ENCODE measurements at places on chromosomes 5 and 9. TPM values are rescaled to one million over a fixed set of nuclear protein-coding genes. Genes with fewer than 3 reads are reported as not detected.

GRCh38 chr9:109378316-109378715 is 57.5 kb upstream of the EPB41L4B start:
- peaks cover 2% of the 10 kb centered on the region for H3K27me3 ChIP-seq
- H3K4me3 ChIP-seq: no peak overlapping the region
- H3K4me1 ChIP-seq: no peaks in the 10 kb centered on the region
- H3K36me3 ChIP-seq: no peaks in the 10 kb centered on the region

- no peaks in the 10 kb centered on the region for H3K27me3 ChIP-seq
- H3K4me1 ChIP-seq: peaks cover 8% of the 10 kb centered on the region
- H3K36me3 ChIP-seq: no peaks in the 10 kb centered on the region
- no peak overlapping the region for H3K4me3 ChIP-seq
These were observed 35.6 kb downstream of the TRIO start for GRCh38 chr5:14178671-14179211.

DNA sequence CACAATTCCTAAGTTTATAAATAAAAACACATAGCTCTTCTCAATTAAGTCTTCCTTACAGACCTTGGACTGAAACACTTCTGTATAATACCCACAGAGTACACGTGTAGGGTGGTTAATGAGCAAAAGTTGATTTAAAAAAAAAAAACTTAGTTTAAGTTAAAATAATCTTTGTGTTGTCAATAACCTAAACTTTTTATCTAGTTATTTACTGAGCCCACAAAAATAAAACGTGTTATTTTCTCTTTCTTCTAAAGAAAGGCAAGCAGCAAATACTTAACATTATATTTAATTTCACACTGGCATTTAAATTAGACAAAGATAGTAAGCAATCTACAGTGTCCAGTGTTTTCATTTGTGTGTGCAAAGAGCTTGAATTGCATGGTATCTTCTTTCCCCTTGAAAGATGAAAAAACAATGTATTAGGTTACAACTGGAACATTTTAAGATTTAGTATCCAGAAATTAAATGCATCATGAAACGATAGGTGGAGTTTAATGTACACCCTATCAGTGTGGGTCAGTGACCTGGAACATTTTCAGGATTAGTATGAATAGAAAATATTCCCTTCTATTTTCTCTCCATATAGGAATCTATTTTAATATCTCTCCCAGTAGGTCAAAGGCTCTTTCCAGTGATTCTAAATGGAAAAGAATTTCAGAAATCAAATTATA is 1014.8 kb downstream of the NR2F1-AS1 start:
- H3K4me3 ChIP-seq: no peak overlapping the region
- H3K4me1 ChIP-seq: no peaks in the 10 kb centered on the region
- H3K36me3 ChIP-seq: no peaks in the 10 kb centered on the region
- no peaks in the 10 kb centered on the region for H3K27me3 ChIP-seq
- H3K27ac ChIP-seq: no peak overlapping the region

GRCh38 chr5:134494780-134495179 is 30.7 kb upstream of the JADE2 start:
- H3K27ac ChIP-seq: no peak overlapping the region
- no peak for DNase-seq
- no peaks in the 10 kb centered on the region for H3K36me3 ChIP-seq
- peaks cover 9% of the 10 kb centered on the region for H3K4me1 ChIP-seq
- no peak overlapping the region for H3K4me3 ChIP-seq

DNA sequence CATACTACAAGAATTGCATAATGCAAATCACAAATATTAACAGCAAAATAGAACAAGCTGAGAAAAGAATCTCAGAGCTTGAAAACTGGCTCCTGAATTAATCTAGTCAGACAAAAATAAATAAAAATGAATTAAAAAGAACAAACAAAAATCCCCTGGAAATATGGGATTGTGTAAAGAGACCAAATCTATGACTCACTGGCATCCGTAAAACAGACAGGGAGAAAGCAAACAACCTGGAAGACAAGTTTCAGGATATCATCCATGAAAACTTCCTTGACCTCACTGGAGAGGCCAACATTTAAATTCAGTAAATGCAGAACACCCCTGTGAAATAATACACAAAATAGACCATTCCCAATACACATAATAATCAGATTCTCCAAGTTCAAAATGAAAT is 229.3 kb upstream of the CTNND2 start:
- H3K36me3 ChIP-seq: no peaks in the 10 kb centered on the region
- DNase-seq: no peak
- no peaks in the 10 kb centered on the region for H3K27me3 ChIP-seq
- no peak overlapping the region for H3K4me3 ChIP-seq
- H3K27ac ChIP-seq: no peak overlapping the region

- peak; percentile 53 for DNase-seq
- no peaks in the 10 kb centered on the region for H3K27me3 ChIP-seq
- H3K4me3 ChIP-seq: no peak overlapping the region
These were observed 2.6 kb upstream of the DAPK1 start for GRCh38 chr9:87494970-87495471.

DNA sequence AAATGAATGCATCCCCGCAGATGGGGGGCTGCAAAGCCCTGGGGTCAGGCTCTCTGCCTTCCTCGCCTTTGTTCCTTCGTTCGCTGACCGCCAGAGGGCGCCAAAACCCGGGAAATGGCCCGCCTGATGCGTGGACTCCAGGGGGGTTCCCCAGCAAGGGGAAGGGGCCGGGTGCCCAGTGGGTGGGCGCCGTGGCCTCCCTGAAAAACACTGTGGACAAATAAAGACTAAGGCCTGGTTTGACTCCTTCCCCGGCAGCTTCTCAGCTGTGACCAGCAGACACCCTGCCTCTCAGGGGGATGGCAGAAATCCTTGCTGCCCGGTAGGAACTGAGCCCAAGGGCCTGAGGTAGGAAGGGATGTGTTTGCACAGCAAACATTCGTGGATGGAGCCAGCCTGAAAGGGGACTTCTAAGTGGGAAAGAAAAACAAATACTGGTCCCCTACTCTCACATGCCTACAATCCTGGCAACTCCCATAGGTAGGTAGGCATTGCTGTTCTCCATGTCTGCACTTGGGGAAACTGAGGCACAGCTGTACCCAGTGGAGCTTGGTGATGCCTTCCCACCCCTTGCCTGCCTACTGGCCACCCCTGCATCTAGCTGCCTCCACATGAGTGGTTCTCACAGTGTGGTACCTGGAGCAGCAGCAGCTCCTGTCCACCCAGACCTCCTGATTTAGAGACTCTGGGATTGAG is 57.7 kb downstream of the DUSP1 start:
- no peaks in the 10 kb centered on the region for H3K36me3 ChIP-seq
- no peak overlapping the region for H3K4me3 ChIP-seq
- peak; percentile 66 for DNase-seq

GRCh38 chr5:147734894-147735293 is 47.6 kb downstream of the JAKMIP2 start:
- H3K27ac ChIP-seq: no peak overlapping the region
- no peak for DNase-seq
- no peaks in the 10 kb centered on the region for H3K27me3 ChIP-seq
- H3K36me3 ChIP-seq: no peaks in the 10 kb centered on the region
- H3K4me1 ChIP-seq: no peaks in the 10 kb centered on the region
- H3K4me3 ChIP-seq: no peak overlapping the region

DNA sequence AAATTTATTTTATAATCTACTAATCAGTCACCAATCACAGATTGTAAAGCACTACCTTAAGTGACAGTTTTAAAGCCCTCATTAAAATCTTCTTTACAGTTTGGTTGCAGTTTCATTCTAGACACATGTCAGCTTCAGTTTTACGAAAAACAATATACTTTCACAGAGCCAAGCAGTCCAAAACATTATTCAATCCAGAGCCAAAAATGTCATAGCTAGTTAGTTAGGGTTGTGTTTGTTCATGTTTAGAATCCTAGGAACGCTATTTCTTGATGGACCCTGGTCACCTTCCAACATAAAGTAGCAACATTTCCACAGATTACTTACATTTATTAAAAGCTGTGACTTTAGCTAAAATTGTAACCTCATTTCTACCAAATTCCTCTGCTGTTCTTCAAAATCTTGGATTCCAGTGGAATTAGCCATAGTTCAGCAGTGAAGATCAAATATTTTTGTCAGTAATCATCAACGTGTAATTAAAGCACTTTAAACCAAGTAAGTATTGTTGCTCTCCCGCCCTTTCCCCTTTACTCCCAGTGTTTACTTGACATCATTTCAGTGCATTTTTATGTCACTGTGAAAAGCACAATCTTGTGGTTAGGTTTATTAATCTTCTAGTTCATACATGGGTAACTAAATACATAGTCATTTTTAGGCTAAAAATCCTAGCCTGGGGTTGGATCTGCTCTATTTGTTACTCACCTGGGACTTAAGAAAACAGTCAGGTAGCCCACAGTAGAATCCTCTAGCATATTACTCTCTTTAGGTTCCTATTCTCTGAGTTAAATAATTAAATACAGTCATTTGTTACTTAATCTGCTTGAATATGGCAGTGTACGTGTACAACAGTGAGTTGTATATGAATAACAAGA is 74.3 kb downstream of the NIPBL start:
- H3K4me1 ChIP-seq: peaks cover 14% of the 10 kb centered on the region
- H3K27me3 ChIP-seq: no peaks in the 10 kb centered on the region
- no peak overlapping the region for H3K4me3 ChIP-seq
- H3K27ac ChIP-seq: no peak overlapping the region
- DNase-seq: no peak

DNA sequence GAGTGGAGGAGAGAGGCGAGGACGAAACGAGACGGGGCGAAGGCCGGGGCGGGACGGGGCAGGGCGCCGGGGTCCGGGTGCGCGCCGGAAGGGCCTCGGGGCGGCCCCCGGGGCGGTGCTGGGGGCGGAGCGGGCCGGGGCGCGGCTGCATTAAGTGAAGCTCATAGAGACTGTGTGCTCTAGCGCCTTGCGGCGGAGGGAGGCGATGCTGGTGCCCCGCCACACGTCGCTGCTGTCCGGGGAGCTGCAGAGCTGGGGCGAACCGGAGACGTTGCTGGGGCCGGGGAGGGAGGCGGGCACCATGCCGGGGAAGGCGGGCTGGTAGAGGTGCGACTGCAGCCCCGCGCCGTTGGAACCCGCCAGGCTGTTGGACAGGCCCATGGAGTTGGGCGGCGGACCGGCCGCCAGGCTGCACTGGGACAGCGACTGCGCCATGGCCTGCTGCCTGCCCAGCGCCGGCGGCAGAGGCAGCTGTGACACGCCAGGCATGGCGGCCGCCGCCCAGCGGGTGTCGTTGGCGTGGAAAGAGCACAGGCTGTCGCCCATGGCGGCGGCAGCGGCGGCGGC is 8.3 kb downstream of the OTP start:
- peak; percentile 35 for DNase-seq
- peak overlapping the region; percentile 77 for H3K4me3 ChIP-seq
- H3K27me3 ChIP-seq: peaks cover 95% of the 10 kb centered on the region
- H3K36me3 ChIP-seq: no peaks in the 10 kb centered on the region
- H3K27ac ChIP-seq: no peak overlapping the region

DNA sequence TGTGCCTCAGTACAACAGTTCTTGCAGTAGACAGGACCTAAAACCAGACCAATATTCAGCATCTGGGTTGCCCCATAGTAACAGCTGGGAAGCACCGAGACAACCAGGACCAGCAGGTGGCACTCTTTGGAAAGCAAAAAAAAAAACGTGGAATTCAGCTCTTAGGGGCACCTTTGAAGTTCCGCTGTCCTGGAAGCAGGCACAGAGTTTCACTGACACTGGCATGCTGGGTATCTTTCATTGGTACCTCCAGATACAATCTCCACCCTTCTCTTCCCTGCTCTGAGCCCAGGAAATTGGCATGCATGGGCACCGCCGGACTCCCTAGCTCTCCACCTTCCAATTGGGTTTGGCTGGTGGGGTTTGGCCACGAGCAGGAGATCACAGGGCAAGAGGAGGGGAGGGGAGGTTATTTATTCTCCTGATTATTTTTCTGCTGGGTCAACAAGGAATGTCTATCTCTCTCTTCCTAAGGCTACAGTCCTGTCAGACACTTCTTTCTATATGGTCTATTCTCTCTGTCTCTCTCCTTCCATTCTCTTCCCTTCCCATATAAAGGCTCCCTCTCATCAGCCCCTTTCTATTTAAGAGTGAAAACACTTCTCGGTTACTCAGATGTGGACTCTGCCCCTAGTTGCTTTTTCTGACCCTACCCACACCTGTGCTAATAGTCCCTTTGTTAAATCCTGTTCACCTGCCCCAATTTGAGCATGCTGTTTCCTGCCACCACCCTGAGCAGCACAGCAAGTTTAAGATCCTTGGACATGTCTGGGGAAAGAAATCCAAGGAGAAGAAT is 1.9 kb upstream of the IDNK start:
- H3K36me3 ChIP-seq: no peaks in the 10 kb centered on the region
- H3K4me1 ChIP-seq: peaks cover 27% of the 10 kb centered on the region
- no peak overlapping the region for H3K27ac ChIP-seq
- H3K27me3 ChIP-seq: no peaks in the 10 kb centered on the region

- H3K27ac ChIP-seq: no peak overlapping the region
- no peak for DNase-seq
- H3K27me3 ChIP-seq: no peaks in the 10 kb centered on the region
- H3K4me1 ChIP-seq: no peaks in the 10 kb centered on the region
These were observed 218.7 kb downstream of the MELK start for GRCh38 chr9:36791222-36791950.

DNA sequence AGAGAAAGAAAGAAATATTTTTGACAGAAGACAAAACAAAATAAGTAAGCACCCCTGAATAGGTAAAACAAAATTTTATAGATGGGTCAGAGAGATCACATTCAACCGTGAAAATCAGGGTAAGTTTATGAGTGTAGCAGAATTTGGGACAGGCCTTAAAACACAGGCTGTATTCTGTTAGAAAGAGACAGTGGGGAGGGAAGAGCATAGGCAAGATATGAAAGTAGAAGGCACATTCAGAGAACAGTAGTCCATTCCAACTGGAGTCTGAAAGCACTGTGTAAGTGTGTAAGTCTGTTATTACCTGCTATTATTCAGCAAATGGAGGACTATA is 38.6 kb downstream of the MRPS27 start:
- no peak for DNase-seq
- peaks cover 10% of the 10 kb centered on the region for H3K4me1 ChIP-seq
- peaks cover 2% of the 10 kb centered on the region for H3K36me3 ChIP-seq
- no peak overlapping the region for H3K27ac ChIP-seq
- no peaks in the 10 kb centered on the region for H3K27me3 ChIP-seq
- no peak overlapping the region for H3K4me3 ChIP-seq

DNA sequence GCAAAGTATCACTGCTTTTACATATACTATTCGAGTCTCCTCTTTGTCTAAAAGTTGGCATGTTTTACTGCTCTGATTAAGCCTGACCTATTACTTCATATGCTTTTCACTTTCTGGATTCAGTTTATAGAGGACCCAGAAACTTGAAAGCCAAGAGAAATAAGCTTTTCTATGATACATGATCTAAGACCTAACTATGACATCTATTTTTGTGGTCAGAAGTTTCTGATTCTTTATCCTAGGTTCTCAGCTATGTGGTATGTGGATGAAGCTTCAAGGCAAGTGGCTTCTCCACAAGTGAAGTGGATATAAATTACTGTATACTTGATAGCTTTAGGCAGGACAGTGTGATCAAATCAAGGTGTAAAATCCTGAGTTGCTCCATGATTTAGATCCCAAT is 6.3 kb downstream of the EDIL3 start:
- no peak for DNase-seq
- no peak overlapping the region for H3K4me3 ChIP-seq
- H3K36me3 ChIP-seq: no peaks in the 10 kb centered on the region
- peaks cover 23% of the 10 kb centered on the region for H3K27me3 ChIP-seq

The FOXD4L6 gene
- not detected for polyA plus RNA-seq

The FRRS1L gene
- not detected for polyA plus RNA-seq

The OGN gene
- polyA plus RNA-seq: not detected

The PTGES gene
- 0.29 TPM for polyA plus RNA-seq

The GMCL2 gene
- polyA plus RNA-seq: not detected

The SHISAL2B gene
- polyA plus RNA-seq: not detected

The SEC24A gene
- 7.7 TPM for polyA plus RNA-seq

The CDC20B gene
- not detected for polyA plus RNA-seq

All from CD14-positive monocyte (primary cell).